Endodermal cell (in vitro differentiated cells): ENCODE measurements at places on chromosomes 2 and 18. TPM values are rescaled to one million over a fixed set of nuclear protein-coding genes. Genes with fewer than 3 reads are reported as not detected.
A peak's percentile ranks its signal among the peaks of the same experiment; 100 is the strongest.

TRIM54 gene
- 0.23 to 0.86 TPM (median 0.61 TPM) in 3 replicates for total RNA-seq

DNA sequence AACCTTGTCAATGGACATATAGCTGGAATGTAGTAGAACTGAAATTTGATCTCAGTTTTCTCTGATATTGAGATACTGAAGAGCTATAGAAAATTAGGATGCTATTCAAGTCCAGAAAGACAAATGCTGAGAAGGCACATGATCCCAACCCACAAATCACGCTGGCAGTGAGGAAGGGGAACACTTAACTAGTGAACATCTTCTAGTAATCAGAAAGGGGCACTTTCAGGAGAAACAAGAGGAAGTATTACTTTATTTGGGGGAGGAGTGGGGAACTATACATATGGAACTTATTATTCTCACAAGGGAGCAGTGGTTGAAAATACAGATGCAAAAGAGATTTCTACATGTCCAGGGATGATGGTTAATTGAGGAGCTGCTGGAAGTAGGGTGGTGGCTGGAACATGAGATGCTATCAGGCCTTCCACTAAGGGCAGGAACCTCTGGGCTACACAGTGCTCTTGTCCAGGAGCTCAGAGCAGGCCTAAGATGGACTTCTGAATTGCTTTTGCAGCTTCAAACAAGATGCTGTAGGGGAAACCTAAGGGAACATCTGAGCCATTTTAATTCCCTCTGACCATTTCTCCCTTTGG lies 79.3 kb downstream of the TGFA start:
- H3K27me3 ChIP-seq = no peaks in the 10 kb centered on the region
- no peak overlapping the region for H3K4me3 ChIP-seq
- H3K27ac ChIP-seq = no peak overlapping the region
- peaks cover 6% of the 10 kb centered on the region for H3K4me1 ChIP-seq
- no peaks in the 10 kb centered on the region for H3K36me3 ChIP-seq

EFEMP1 gene
- total RNA-seq = 2.4 to 3.9 TPM (median 2.6 TPM) in 3 replicates

- no peak overlapping the region for H3K27ac ChIP-seq
- H3K36me3 ChIP-seq = no peaks in the 10 kb centered on the region
- DNase-seq = no peak
- H3K4me3 ChIP-seq = no peak overlapping the region
- no peaks in the 10 kb centered on the region for H3K27me3 ChIP-seq
- no peaks in the 10 kb centered on the region for H3K4me1 ChIP-seq
Measured at GRCh38 chr2:226660526-226660925, 139.1 kb downstream of the IRS1 start.

DNA sequence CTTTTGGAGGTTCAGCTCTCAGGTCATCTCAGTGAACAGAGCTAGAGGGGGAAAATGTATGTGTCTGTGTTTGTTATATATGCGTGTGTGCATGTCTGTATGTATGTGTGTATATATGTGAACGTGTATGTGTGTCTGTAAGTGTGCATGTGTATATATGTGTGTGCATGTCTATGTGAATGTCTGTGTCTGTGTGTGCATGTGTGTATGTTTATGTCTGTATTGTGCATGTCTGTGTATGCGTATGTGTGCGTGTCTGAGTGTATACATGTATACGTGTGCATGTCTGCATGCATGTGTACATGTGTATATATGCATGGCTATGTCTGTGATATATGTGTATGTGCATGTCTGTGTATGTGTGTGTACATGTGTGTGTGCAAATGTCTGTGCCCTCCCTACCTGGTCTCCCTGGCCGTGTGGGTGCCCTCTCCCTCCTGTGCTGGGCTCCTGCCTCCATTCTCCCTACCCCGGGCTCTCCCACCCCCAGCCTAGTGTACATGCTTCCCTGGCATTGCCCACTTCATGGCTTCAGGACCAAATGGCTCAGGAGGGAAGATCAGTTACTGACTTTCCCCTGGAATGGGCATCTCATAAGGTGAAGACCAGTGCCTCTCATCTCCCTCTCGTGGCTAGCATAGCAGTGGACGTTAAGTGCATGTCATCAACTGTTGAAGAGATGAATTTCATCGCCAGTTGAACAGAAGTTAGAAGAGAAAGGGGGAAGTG lies 49.9 kb downstream of the TRAF3IP1 start:
- H3K4me1 ChIP-seq = no peaks in the 10 kb centered on the region
- no peak overlapping the region for H3K27ac ChIP-seq
- no peak for DNase-seq
- no peaks in the 10 kb centered on the region for H3K36me3 ChIP-seq
- no peaks in the 10 kb centered on the region for H3K27me3 ChIP-seq

DNA sequence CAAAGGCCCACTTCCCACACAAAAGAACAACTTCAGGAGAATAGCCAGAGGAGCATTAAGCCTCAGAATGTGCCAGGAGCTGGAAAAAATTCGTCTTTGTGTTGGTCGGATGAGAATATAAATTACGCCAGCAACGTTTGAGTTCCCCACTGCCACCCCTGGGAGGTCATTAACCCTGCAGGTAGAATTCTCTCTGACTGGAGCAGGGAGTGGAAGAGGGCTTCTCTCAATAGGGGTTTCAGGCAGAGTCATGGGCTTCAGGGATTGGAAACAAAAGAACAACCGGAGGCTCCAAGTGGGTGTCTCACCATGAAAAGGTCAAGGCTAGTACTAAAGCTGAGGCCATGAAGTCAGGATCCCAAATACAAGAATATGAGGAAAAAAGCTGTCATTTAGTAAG lies 69.0 kb upstream of the DDX18 start:
- H3K4me1 ChIP-seq = no peaks in the 10 kb centered on the region
- H3K27ac ChIP-seq = no peak overlapping the region
- no peaks in the 10 kb centered on the region for H3K27me3 ChIP-seq
- no peak overlapping the region for H3K4me3 ChIP-seq
- DNase-seq = no peak
- no peaks in the 10 kb centered on the region for H3K36me3 ChIP-seq

SERPINB11 gene
- total RNA-seq = not detected in 2 replicates

- H3K4me3 ChIP-seq = no peak overlapping the region
- no peak for DNase-seq
- no peaks in the 10 kb centered on the region for H3K27me3 ChIP-seq
- H3K4me1 ChIP-seq = no peaks in the 10 kb centered on the region
- no peak overlapping the region for H3K27ac ChIP-seq
- peaks cover 19% of the 10 kb centered on the region for H3K36me3 ChIP-seq
Measured at GRCh38 chr2:239129147-239129920, 271.5 kb downstream of the HDAC4 start.

- H3K4me3 ChIP-seq = no peak overlapping the region
- no peak for DNase-seq
Measured at GRCh38 chr2:58698620-58699019, 457.5 kb upstream of the FANCL start.

GRCh38 chr2:161422816-161423403 lies 6.8 kb downstream of the TBR1 start:
- H3K27ac ChIP-seq = no peak overlapping the region
- H3K4me3 ChIP-seq = peak overlapping the region; percentile 66
- H3K36me3 ChIP-seq = no peaks in the 10 kb centered on the region
- H3K27me3 ChIP-seq = peaks cover 100% of the 10 kb centered on the region

ANKRD29 gene
- 0.44 and 0.79 TPM in 2 replicates for total RNA-seq

- H3K27me3 ChIP-seq = no peaks in the 10 kb centered on the region
- peak overlapping the region; percentile 35 for H3K4me3 ChIP-seq
- peaks cover 31% of the 10 kb centered on the region for H3K36me3 ChIP-seq
- peaks cover 2% of the 10 kb centered on the region for H3K4me1 ChIP-seq
- DNase-seq = no peak
Measured at GRCh38 chr2:170984079-170984478, 55.0 kb downstream of the GORASP2 start.
